SIG-M5 (cell line): ENCODE measurements at places on chromosomes 3 and 15.

GRCh38 chr3:27025718-27026117 is 343.5 kb downstream of the NEK10 start:
- no peak for DNase-seq

- DNase-seq = no peak
Measured at GRCh38 chr15:32833379-32833821, 115.6 kb downstream of the GREM1 start.

GRCh38 chr3:64327100-64327804 is 102.0 kb upstream of the PRICKLE2 start:
- no peak for DNase-seq

DNA sequence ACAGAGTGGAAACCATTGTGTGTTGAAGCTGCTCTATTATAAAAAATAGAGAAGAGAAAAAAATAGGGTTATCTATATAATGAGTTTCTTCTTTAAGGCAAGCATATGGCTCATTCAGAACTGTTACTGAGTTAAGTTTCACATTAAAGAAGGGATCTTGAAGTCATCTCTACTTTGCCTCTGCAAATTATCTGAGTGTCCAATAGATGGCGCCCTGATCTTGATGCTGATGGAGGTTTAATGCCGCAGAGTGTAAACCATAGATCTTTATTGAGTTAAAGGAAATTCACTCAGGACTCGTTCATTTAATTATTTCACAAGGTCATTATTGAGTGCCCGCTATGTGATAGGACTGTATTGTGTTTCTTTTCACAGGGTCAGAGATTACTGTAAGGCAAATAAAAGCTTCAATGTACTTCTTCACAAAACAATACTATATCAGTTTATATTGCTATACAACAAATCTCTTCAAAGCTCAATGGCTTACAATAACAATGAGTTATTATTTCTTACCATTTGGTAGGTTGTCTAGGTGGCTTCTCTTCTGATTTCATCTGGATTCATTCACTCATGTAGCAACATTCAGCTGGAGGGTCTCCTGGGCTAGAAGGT is 171.4 kb downstream of the NSUN3 start:
- DNase-seq = no peak

GRCh38 chr3:120928991-120929390 is 21.0 kb downstream of the STXBP5L start:
- DNase-seq = no peak

DNA sequence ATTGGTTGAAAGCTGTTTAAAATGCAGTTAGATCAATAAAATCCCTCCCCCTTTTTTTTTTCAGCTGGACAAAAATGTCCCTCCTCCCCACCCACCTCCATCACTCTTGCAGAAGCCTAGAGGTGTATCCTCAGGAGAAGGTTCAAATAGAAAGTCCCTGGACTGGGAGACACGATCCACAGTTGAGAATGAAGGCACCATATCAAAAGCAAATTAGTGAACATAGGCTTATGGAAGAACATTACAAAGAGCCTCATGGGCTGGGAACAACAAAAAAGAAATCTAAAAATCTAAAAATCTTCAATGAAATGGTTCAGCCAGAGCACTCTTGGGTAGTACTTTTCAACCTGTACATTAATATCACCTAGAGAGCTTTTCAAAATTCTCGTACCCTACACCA is 46.2 kb downstream of the GHSR start:
- DNase-seq = no peak

DNA sequence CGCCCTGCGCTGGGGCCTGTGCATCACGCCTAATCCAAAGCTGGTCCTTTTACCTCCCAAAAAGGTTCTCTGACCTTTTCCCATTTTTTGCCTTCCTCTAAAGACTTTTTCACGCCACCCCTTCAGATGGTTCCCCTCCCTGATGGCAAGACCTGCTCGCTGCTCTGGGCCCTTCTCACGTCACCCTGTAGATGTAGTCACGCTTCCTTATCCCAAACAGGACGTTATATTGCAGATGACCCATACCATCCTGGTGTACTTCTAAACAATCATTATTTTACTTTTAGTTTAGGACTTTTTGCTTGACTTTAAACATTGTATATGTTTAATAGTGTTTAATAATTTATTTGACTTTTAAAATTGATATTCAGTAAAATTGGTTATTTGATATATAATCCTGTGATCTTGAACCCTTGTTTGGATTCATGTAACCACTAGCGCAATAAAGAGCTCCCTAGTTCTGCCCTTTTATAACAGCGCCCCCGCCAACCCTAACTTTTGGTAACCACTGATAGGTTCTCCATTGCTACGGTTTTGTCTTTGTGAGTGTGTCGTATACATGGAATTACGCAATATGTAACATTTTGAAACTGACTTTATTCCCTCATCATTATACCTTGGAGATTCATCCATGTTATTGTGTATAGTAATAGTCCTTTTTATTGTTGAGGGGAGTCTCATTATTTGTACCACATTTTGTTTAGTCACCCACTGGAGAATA is 159.0 kb upstream of the CHRNA7 start:
- no peak for DNase-seq

DNA sequence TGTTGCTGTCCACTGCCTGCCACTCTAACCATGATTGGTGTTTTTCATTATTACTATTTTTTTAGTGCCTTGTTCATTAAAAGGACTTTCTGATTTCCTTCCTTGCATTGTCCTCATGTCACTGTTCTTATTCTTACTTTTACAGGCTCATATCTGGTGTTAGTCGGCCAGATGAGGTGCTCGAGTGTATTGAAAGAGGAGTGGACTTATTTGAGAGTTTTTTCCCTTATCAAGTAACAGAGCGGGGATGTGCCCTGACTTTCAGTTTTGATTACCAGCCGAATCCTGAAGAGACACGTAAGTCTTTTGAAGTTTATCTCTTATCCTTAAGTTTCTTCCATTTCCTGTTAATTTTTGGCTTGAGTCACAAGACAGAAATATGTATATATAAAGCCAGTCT is 23.2 kb downstream of the QTRT2 start:
- no peak for DNase-seq

- no peak for DNase-seq
Measured at GRCh38 chr3:152709659-152710058, 125.3 kb upstream of the P2RY1 start.

GRCh38 chr3:35404571-35404970 is 234.8 kb upstream of the ARPP21 start:
- DNase-seq = no peak

DNA sequence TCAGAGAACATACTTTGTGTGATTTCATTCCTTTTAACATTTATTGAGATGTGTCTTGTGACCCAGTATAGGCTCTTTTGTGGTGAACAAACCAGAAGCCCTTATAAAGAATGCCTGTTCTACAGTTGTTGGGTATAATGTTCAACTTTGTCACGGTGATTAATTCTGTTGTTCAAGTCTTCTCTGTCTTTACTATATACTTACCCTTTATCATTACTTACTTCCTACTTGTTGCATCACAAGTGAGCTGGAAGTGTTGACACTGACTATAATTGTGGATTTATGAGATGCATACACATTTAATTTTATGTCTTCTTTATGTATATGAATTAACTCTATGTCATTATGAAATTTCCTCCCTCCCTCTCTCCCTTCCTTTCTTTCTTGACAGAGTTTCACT is 59.7 kb upstream of the TBL1XR1 start:
- no peak for DNase-seq

- peak; percentile 92 for DNase-seq
Measured at GRCh38 chr3:12393894-12394293, 90.4 kb upstream of the TSEN2 start.

GRCh38 chr15:58043192-58043903 is 22.2 kb downstream of the ALDH1A2 start:
- DNase-seq = no peak

- DNase-seq = no peak
Measured at GRCh38 chr3:12947504-12948369, 106.4 kb upstream of the RPL32 start.

GRCh38 chr3:98650971-98651779 is 57.8 kb upstream of the CPOX start:
- peak; percentile 33 for DNase-seq

GRCh38 chr15:74320352-74321247 is 46.8 kb downstream of the CYP11A1 start:
- no peak for DNase-seq

DNA sequence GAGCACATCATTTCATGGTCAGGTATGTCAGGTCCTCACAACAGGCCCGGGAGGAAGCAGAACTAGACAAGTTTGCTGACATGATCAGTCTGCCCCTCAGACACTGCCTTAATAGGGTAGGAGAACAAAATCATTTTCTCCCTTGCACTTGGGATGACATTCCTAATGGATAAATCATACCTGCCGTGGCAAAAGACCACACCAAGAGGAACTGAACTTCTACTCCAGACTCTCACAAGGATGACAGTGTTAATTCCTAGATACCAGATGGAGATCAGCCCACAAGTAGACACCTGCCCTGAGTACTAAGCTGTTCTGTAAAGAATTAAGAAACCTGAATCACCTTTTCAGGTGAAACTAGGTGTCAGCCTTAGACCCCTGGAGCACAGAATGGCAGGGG is 19.5 kb downstream of the SIAH2 start:
- DNase-seq = no peak

- DNase-seq = no peak
Measured at GRCh38 chr3:17009826-17010225, 125.1 kb downstream of the PLCL2 start.

DNA sequence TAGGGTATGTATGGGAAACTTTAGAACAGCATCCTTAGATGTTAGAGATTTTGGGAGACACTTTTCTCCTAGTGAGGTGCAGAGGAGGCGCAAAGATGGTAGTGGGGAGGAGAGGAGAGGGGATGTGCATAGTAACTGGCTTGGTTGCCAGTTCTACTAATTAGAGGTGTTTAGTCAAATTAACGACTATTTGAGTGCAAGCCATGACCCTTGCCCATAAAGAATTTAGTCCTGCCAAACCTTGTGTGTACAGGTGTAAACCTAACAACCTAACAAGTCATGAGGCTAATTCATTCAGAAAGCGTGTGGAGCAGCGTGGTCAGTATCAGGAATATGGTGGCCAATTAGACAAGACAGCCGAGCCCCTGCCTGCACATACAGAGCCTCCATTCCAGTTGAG is 62.2 kb upstream of the SEC22A start:
- DNase-seq = no peak

GRCh38 chr15:81475926-81476325 is 101.9 kb upstream of the TMC3 start:
- no peak for DNase-seq

DNA sequence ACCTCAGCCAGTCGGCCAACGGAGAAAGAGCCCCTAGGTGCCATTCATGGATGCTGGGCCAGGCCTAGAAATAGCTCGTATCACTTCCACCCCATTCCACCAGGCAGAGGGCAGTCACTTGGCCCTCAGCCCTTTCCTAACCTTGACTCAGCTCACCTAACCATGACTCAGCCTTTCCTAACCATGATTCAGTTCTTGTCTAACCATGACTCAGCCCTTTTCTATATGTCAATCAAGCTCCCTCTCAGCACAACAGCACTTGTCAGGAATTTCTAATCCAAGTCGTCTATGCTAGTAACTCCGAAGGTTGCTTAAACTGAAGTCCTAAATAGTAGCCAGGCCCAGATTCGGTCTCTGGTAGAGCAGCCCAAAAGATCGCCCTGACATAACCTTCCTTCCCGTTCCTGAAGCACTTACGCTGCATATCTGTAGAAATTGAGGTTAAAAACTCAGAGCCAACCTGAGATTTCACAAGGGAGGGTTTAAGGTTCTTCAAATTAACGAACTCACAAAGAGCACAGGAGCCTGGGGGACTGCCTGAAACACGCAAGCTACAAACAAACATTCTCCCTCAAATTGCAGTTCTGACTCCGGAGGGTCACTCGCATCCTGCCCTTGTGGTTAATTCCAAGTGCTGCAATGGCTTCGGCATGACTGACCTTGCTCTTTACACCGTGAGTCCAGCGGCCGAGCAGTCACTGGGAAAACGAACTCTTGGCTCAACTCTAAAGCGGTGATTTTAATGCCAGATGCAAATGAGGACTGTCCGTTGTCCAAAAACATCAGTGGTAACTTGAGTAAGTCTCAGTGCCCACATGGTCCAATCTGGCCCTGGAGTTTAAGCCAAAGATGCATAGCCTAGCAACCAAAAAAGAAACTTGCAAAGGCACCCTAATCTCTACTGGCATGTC is 99.9 kb downstream of the ADAMTS17 start:
- no peak for DNase-seq

DNA sequence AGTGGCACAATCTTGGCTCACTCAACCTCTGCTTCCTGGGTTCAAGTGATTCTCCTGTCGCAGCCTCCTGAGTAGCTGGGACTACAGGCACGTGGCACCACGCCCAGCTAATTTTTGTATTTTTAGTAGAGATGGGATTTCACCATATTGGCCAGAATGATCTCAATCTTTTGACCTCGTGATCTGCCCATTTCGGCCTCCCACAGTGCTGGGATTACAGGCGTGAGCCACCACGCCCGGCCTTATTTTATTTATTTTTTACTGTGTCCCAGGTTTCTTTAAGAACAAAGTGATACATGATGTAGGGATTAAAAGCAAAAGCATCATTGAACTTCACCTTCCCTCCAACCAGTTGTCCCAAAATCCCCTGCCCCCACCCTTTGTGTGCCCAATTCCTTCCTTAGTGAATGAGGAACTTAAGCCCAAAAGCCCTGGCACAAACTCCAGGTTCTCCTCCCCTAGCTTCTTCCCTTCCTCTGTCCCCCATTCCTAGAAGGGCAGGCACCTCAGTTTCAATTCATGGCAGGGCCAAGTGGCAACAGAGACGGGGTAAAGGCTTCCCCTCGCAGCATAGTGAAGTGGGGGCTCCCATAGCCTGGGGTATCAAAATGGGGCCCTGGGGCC is 23.7 kb upstream of the RPN1 start:
- no peak for DNase-seq

DNA sequence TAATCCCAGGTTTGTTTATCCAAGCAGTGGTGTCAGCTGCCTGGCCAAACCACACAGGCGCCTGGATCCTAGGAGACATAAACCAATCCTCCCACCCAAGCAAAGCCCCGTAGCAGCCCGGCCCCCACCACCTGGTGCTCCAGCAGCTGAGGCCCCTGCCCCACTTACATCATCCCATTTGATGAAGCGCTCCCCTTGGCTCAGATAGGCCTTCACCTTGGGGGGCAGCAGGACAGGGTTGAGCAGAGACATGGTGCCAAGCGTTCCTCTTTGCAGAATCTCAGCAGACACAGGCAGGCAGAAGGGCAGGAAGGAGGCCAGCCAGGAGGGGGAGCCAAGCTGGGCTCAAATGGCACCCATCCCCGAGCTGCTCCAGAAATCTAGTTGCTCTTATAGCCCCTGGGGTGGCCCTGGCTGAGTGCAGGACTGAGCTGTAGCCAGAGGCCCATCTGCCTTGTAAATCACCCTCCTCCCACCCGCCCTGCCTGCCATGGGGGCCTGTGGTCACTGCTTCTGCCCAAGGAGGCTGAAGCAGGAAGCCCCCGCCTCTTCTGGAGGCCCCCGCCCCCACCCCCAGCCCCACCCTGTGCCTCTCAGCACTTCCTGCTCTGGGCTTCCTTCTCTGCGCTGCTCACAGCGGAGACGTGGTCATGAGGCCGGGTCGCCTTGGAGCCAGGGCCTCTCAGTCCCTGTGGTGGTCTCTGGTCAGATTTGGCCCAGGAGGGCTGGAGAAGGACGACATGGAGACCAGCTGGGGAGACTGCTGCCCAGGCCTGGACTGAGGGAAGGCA is at the start of gene PLCB2:
TSS of gene PLCB2 (minus strand) at position 515 of the 791 bp plus-strand sequence. CDS start at position 252, 263 bp downstream.
- no peak for DNase-seq
